ENCODE measurements at places on chromosomes 2 and 18.

GRCh38 chr18:28365411-28365831, 188.5 kb upstream of the CDH2 start:
- DNase-seq = no peak

DNA sequence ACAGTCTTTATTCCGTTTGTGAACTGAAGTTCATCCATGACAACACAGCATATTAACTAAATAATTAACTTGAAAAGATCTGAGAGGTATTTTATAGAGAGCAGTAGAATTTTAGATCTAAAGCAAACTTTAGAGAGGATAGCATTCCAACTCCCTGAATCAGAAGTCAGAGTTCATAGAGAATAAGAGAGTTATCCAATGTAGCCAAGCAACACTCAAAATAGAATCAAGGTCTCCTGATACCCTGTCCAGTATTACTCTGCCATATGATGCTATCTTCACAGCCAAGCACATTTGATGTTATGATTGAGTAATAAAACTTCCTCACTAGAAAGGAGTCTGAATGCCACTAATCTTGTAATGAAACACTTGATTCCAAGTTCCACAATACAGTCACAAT, 55.5 kb downstream of the RIT2 start:
- no peak for DNase-seq

- no peak for DNase-seq
These were observed 23.4 kb downstream of the SNTG2 start for GRCh38 chr2:974054-974453.

GRCh38 chr2:10457846-10458598, 9.9 kb upstream of the ODC1 start:
- no peak for DNase-seq

DNA sequence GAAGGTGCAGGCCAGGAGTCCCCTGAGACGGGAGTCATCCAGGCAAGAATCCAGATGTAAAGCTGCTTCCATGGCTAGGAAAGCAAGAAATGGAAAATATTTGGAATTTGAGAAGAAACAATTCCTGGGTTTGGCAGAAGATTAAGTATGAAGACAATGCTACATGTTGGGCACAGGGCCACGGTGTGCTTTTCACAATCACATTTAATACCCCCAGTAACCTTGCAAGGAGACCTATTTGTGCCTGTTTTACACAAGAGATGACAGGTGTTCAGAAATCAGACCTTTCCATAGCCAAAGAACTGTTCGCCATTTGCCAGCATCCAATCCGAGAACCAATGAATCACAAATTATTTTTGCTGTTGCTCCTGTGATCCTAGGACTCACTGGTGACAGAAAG, 50.5 kb downstream of the KCTD1 start:
- no peak for DNase-seq

GRCh38 chr2:18976168-18976961, 382.1 kb downstream of the OSR1 start:
- no peak for DNase-seq

DNA sequence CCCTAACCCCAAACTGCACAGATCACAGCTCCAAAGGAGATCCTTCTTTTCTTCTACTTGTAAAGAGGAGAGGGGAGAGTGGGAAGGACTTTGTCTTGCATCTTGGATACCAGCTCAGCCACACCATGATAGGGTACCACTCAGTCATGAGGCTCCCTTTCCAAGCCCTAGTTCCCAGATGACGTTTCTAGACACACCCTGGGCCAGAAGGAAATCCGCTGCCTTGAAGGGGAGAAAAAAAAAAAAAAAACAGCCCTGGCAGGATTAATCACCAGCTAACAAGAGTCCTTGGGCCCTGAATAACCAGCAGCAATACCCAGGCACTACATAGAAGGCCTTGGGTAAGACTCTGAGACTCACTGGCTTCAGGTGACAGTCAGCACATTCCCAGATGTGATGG, 36.9 kb downstream of the ST8SIA3 start:
- DNase-seq = no peak

- DNase-seq = no peak
These were observed 197.0 kb downstream of the STK39 start for GRCh38 chr2:168050377-168050776.

GRCh38 chr2:148515976-148516375, 128.6 kb upstream of the EPC2 start:
- DNase-seq = no peak

DNA sequence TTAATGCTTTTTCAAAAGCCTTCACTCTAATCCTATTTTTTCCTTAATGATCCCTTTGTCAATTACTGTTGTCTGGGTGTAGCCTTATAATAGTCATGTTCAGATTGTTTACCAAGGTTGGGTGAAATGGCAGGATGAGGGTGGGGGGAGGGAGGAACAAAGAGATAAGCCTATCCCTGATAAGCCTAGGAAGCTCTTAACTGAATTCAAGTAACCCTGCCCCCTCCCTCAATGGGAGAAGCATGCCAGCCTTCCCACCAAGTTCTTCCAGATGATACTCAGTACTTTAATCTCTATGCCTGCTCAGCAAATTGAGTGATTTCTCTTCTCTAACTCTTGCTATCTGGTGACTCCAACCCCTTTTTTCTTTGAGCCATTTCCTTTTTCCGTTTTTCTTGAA, 180.3 kb upstream of the ETAA1 start:
- no peak for DNase-seq

- DNase-seq = no peak
These were observed 200.7 kb downstream of the DCDC2C start for GRCh38 chr2:3904061-3904460.

GRCh38 chr2:135586148-135586547, 54.9 kb downstream of the R3HDM1 start:
- no peak for DNase-seq

DNA sequence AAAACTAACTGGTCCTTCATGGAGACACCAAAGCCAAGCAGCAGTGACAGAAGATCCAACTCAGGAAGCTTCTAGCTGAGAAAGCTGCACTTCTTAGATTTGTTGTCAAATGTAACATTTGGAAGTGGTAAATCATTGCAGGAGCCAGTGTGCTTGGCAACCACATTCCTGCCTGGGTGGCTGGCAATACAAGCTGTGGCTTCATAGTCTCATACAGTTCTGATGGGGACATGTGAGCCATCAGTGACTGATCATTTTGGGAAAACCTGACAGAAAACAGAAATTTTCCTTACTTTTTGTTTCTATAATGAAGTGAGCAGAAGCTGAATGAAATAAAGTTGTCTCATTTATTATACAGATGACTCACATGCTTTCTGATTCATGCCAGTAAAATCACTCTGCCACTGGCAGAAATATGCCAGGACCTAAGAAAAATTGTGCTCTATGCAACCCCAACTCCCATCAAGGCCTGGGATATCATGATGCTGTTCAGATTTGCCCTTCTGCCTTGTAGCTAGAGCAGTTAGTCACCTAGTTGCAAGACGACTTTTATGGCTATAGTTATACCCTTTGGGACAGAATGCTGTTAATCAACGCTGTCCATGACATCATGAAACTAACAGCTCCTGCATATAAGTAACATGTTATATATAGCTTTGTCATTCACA, 508.1 kb downstream of the ADCYAP1 start:
- DNase-seq = no peak

- DNase-seq = no peak
These were observed 6.2 kb upstream of the GPR75 start for GRCh38 chr2:53865962-53866361.

GRCh38 chr2:206212673-206213513, 53.2 kb downstream of the EEF1B2 start:
- DNase-seq = no peak

DNA sequence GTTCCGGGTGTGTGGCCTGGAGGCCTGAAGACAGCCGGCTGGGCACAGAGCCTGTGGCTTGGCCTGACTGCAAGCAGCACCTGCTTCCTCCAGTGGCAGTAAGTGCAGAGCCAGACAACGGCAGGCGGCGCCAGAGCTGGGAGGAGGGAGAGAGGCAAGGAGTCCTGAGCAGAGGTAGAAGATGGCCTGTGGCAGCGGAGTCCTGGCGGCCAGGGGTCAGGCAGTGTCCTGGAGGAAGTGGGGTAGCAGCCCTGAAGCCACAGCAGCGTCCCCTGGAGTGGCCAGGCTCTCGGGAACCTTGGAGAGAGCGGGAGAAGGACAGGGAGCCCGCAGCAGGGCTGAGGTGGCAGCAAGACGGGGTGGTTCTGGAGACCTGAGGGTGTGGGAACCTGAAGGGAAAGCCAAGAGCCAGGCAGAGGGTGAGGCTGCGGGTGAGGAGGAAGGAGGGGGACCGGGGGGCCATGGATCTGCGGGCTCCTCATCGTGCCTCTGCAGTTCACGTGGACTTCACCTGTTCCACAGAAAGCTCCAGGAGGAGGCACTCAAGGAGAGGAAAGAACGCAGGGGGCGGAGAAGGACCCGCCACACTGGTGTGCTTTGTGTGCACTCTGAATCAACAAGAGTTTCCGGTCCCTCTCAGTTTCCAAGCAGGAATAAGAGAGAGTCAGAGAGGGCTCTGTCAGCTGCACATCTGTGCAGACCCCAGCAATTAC, 85.9 kb downstream of the USP40 start:
- DNase-seq = no peak

DNA sequence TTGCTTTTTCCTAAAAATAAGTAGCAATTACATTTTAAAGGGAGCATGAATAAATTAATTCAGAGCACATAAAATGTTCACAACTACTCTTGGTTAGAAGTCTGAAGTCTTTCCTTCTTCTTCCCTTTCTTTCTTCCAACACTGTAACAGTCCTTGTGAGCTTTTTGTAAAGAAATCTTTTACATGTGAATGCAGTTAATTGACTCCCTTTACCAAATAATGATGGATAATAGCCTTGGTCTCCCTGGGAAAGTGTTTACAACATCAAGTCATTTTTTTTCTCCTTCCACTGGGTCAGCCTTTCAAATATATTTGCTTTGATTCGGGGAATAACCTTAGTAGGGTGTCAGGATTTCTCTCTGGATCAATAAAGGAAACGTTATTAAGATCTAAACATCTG, 39.1 kb downstream of the CALCRL start:
- no peak for DNase-seq

- DNase-seq = no peak
These were observed 59.8 kb downstream of the MEMO1 start for GRCh38 chr2:31950946-31951562.

DNA sequence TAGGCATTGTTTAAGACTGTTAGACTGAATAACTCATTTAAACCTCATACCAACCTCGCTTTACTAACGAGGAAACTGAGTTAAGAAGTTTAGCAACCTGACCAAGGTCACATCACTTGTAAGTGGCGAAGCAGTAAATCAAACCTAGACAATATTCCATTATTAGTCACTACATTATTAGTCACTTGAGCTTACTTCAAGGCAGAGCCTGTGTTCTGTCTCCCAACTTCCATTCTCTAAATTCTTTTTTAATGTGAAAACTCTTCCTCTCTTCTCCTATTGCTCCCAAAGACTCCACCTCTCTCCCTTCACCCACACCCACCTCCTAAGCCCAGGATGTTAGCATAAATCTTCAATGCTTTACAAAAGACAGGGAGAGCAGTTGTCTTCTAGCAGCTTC, 156.5 kb downstream of the ARL6IP6 start:
- no peak for DNase-seq

GRCh38 chr2:196286821-196287220, 115.4 kb upstream of the STK17B start:
- no peak for DNase-seq

- DNase-seq = no peak
These were observed 19.8 kb upstream of the NFU1 start for GRCh38 chr2:69456950-69457445.

- no peak for DNase-seq
These were observed 62.6 kb upstream of the ZC3H15 start for GRCh38 chr2:186423481-186423880.

GRCh38 chr18:2610549-2610948, 39.2 kb downstream of the NDC80 start:
- DNase-seq = no peak

GRCh38 chr2:47560107-47560819, 157.3 kb downstream of the MSH2 start:
- no peak for DNase-seq

DNA sequence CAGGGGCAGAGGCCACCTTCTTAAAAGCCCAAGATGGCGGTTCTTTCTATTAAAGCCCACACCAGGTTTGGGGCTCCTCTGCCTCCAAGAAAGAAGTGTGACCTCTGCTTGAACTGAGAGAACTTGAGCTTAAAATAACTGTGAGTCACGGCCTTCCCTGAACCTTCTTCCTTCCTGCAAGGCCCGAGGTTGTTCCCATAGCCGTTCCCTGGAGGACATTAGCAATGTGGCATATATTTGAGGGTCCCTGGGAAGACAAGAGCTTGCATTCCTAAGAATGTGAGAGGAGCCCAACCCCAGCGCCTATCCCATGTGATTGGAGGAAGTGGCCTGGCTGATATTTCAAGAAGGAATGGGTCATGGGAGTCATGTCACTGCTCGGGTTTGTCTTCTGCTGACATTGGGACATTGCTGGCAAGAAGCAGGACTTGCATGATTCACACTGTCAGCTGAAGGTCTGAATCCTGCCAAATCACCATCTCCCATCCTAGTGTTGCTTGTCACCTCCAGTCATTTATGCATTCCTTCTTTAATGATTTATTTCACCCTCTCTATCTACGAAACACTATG, 168.1 kb downstream of the TRIB2 start:
- no peak for DNase-seq

- no peak for DNase-seq
These were observed 44.6 kb downstream of the SERPINB7 start for GRCh38 chr18:63819786-63820185.

DNA sequence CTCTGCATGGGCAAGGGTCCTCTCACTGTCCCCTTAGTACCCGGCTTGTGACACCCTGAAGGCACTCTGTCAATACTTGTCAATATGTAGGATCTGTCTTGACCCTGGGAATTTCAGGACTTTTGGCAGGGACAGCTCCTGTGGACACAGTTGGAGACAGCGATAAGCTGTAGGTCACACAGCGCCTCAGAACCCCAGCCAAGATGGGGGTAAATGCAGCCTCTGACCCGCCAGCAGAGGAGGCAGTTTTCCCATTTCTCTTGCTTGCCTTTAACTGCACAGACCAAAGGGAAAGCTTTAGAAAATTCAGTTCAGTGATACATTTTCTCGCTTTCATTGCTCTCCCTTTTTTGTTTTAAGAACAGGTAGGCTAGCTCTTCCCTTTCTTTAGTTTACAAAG, 54.8 kb upstream of the KLHL29 start:
- peak; percentile 29 for DNase-seq

- DNase-seq = no peak
These were observed 103.4 kb downstream of the ZFP36L2 start for GRCh38 chr2:43123028-43123427.

- DNase-seq = no peak
These were observed 29.2 kb upstream of the KCNS3 start for GRCh38 chr2:17849275-17849674.

DNA sequence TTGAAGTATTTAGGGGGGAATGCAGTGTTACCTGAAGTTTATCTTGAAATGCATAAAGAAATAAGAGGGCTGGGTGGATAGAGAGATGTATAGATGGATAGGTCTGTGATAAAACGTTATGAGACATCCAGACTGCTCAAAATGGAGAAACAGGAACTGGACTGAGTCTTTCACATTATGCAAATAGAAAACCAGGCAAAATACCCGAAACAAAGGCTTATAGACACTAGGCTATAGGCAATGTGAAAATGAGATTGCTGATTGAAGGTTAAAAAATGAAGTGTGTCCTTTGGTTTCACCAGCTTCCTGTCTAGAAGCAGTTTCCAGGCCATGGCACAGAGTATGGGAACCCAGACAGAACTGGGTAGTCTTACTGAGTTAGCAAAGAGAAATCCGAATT, 24.9 kb upstream of the SLC3A1 start:
- peak; percentile 23 for DNase-seq

GRCh38 chr2:201357221-201357620, at the start of gene FLACC1:
TSS of gene FLACC1 (minus strand) at chr2:201357345. CDS start at chr2:201351404, 5,941 bp downstream.
- no peak for DNase-seq

- no peak for DNase-seq
These were observed 121.0 kb downstream of the RBMS1 start for GRCh38 chr2:160372585-160372984.

Measured in GM10248 (cell line).